ENCODE measurements at places on chromosomes 12 and 14. TPM values are rescaled to one million over a fixed set of nuclear protein-coding genes. Genes with fewer than 3 reads are reported as not detected.
A peak's percentile ranks its signal among the peaks of the same experiment; 100 is the strongest.

GRCh38 chr14:102479107-102479506 lies 30.5 kb downstream of the ANKRD9 start:
- no peak for DNase-seq

- DNase-seq, result no peak
These were observed 78.4 kb upstream of the NUDT4 start for GRCh38 chr12:93299262-93299846.

DNA sequence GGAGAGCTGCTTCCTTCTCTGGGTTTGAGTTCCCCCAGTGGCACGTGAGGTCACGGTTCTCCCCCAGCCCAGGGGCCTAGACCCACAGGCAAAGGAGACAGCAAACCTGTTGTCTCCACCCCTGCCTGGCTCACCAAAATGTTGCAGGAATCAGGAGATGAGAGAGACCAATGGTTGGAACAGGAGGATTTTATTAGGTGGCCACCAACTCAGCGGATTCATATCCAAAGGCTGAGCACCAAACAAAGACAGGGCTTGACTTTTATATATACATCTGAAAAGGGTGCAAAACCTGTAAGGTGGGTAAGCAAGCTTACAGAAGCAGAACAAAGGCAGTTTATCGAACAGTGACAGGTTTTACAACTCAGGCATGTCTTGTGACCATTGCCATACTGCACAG lies 9.2 kb upstream of the ADAM21 start:
- no peak for DNase-seq

DNA sequence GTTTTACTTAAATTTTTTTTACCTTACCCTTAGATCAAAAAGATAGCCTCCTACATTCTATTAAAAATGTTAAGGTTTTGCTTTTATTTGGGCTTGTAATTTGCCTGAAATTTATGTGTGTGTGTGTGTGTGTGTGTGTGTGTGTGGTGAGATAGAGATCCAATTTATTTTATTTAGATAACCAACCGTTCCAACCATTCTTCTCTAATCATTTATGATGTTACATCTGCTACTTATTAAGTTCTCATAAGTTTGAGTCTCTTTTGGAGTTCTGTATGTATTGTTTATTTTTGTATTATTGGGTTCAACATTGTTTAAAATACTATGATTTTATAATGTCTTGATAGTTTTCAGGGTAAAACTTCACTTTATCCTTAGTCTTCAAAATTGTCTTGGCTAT lies 70.6 kb upstream of the PAWR start:
- no peak for DNase-seq

The KLRB1 gene
- total RNA-seq, result 22.6 TPM

GRCh38 chr12:126747530-126748149 lies 1519.3 kb upstream of the TMEM132C start:
- peak; percentile 20 for DNase-seq

DNA sequence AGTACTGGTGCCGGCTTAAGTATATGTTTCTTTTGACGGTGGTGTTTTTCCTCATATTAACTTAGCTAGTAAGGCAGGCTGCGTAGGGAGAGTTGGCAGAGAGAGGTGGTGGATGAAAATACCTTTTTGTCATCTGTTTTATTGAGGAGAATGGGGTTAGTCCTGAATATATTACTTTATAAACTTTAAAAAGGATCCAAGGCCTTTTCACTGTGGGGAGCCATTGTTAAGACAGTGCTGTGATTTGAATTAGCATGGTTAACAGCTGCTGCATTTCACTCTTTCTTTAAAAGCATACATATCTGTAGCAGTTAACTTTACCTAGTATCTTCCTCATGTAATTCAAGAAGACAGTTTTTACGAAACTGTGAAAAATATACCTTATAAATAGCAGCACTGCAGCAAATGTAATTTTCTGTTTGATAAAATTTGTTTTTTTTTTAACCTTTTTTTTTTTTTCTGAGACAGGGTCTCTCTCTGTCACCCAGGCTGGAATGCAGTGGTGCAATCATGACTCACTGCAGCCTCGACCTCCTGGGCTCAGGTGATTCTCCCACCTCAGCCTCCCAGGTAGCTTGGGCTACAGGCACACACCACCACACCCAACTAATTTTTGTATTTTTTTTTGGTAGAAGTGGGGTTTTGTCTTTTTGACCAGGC lies 57.1 kb downstream of the AEBP2 start:
- DNase-seq, result no peak

- DNase-seq, result no peak
These were observed 50.4 kb downstream of the RPH3A start for GRCh38 chr12:112841906-112842305.

The FITM1 gene
- 0.80 TPM for total RNA-seq

The SYNDIG1L gene
- under 0.01 TPM for total RNA-seq

- no peak for DNase-seq
These were observed 14.3 kb upstream of the CLMN start for GRCh38 chr14:95334044-95334443.

The SLC17A8 gene
- 3.0 TPM for total RNA-seq

GRCh38 chr14:36452860-36453259 lies 67.2 kb downstream of the NKX2-1 start:
- DNase-seq, result no peak

DNA sequence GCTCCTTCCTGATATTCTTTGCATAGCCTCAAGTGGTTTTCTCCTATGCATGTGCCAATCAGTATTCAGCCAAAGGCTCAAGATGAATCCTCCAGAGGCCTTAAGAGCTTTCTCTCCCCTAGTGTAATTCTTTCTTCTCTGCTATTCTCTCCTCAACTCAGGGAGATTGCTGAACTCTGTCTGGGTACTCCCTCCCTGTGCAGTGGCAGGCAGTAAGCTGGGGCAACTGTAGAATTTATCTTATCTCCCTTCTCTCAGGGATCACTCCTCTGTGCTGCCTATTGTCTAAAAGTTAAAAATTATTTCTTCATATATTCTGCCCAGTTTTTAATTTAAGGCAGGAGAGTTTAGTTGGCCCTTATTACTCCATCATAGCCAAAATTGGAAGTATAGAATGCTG lies 28.5 kb upstream of the RTRAF start:
- DNase-seq, result no peak

GRCh38 chr12:10235761-10236631 lies 23.3 kb downstream of the GABARAPL1 start:
- DNase-seq, result no peak

- peak; percentile 78 for DNase-seq
These were observed 11.3 kb upstream of the ABHD12B start for GRCh38 chr14:50860478-50861086.

The TSPAN19 gene
- total RNA-seq, result 0.05 TPM

The SIRT4 gene
- 2.8 TPM for total RNA-seq

- DNase-seq, result no peak
These were observed at the start of gene COX8C for GRCh38 chr14:93346926-93347721. COX8C (plus strand) TSS chr14:93347182; CDS start chr14:93347269, 87 bp downstream.

GRCh38 chr12:52020539-52021336 lies 14.0 kb downstream of the TAMALIN start:
- DNase-seq, result peak; percentile 79

DNA sequence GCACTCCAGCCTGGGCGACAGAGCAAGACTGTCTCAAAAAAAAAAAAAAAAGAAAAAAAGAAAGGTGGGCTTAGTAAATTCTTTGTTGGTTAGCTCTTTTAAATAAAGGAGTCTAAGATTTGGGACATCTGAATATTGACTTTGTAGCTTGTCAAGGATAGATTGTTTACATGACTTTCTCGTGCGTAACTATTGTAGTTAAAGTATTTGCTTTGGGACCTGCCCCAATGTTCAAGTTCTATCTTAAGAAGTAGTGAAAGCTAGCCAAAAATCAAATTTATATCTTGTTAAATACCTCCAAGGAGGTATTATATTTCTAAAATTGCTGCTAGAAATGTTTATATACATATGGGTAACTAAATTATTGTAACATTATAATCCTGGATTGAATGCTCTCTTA lies 32.4 kb downstream of the PTPN21 start:
- DNase-seq, result no peak

DNA sequence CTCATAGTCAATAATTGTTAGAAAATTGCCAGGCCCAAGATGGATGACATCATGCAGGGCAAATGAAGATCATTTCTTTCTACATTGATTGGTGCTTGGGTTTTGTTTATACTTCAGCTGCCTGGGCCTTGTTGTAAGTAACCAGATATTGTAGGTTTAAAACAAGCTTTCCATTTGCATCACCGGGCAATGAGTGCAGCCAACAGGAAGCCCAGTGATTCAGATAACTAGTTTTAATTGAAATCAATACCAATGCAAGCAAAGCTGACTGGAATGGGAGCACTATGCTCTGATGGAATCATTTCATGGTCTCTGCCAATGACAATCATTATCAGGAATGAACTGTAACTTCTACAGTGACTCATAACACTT lies 279.3 kb downstream of the DUSP6 start:
- no peak for DNase-seq

GRCh38 chr14:105857826-105858675 lies 331.7 kb downstream of the TMEM121 start:
- no peak for DNase-seq

The FAM181A gene
- total RNA-seq, result not detected

GRCh38 chr12:120466560-120467315 lies 2.8 kb downstream of the SRSF9 start:
- DNase-seq, result no peak

The RNU7-1 gene
- not detected for total RNA-seq
